Stimulated activated CD4-positive, alpha-beta T cell treated with anti-CD3 and anti-CD28 coated beads, Interleukin-1b, Interleukin-23, amount 100 ng/mL, for 4 hours (primary cell): ENCODE measurements at places on chromosomes 6 and 20.

DNA sequence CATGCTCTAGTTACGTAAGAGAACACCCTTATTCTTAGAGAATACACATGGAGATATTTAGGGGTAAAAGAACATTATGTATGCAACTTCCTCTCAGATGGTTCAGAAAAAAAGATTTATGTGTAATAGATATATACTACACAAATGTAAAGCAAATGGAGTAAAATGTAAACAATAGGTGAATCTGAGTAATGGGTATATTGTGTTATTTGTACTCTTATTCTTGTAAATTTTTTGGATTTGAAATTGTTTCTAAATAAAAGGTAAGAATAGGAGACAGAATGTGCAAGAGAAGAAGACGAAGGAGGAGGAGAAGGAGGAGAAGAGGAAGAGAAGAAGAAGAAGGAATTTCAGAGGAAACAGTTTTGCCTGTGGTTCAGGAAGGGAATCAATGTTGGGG is 22.5 kb upstream of the LCA5 start:
- DNase-seq, result no peak

DNA sequence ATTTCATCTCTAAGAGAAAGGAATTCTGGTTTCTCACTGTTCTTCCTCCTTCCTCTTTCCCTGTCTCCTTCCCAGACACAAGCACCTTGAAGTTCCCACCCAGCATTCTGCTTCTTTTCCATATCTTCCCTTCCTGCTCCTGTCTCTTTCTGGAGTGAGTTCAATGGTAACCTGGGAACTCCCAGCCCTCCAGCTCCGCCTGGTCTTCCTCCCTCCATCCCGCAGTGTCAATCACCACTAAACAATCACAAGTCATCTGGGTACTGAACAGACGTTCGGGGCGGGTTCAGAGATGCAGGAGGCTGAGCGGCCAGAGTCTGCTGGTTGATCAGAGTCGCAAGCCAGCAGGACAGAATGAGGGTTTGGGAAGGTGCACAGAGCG is 7.7 kb downstream of the TTBK1 start:
- DNase-seq, result no peak

GRCh38 chr20:56519551-56519950 is 5.0 kb upstream of the FAM209A start:
- DNase-seq, result no peak

DNA sequence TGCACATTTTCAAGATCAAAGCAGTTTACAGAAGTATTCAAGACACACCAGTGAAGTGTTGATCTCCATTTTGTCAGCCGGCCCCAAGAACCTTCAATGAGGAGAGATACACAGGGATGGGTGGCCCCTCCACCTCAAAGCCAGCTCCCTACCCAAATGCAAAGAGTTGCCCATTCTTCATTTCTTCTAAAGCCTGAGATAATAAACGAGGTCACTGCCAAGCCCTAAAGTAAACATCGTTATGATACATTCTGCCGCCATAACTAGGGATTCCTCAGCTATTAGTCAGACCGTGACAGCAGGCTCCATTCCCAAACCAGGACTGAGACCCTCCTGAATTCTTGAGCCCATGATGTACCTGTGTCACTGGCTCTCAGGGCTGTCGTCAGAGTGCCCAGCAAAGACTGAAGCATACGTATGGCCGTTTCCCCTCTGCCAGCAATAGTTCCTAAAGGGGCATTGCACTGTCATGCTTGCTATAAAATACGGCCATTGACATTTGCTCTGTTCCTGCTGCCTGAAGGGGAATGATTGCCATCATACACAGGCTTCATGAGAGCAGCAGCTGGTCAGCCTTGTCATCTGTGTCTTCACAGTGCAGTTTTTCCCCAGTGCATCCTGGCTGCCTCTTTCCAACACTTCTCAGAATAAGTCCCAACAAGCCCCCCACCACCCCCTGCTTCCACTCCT is 41.7 kb downstream of the ISM1 start:
- DNase-seq, result no peak

GRCh38 chr6:15526212-15526701 is 136.6 kb downstream of the DTNBP1 start:
- no peak for DNase-seq

GRCh38 chr20:46060301-46060881 is 29.4 kb downstream of the NCOA5 start:
- DNase-seq, result no peak

- DNase-seq, result no peak
Observed at GRCh38 chr20:33172781-33173180, 4.8 kb downstream of the BPIFA2 start.

GRCh38 chr6:126199466-126199865 is 140.4 kb upstream of the CENPW start:
- no peak for DNase-seq

DNA sequence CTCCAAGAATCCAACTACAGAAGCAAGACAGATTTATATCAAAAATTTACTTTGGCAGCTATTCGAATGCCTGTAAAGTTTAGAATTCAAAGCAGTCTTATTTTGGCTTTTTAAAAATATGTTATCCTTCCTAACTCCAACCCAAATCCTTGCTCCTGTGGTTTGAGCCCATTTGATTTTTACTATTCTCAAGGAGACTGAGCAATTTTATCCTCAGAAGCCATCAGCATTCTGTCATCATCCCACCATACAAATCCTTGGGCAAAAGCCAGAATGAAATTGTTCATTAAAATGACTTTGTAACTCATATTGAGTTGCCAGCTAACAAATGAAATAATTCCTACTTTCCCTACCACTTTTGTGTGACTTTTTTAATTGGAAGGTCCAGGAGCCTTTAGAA is 392.8 kb downstream of the ADGRB3 start:
- no peak for DNase-seq

GRCh38 chr20:49171909-49172308 is 16.2 kb downstream of the STAU1 start:
- DNase-seq, result no peak

DNA sequence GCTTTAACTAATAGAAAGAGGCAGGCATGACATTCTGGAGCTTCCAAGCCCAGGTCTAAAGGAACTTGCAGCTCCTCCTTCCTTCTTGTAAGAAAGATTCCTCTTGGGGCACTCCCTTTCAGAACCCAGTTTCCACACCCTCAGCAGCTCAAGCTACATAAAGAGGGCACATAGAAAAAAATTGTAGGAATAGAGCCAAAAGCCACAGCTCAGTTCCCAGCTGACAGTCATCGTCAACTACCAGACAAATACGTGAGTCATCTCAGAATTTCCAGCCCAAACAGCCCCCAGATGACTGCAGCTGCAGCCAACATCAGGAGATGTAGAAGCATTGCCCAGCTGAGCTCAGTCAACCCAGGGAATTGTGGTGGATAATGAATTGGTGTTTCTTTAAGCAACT is 349.8 kb upstream of the ARID1B start:
- DNase-seq, result no peak

- no peak for DNase-seq
Observed at GRCh38 chr6:157050537-157051265, 272.6 kb downstream of the TMEM242 start.

DNA sequence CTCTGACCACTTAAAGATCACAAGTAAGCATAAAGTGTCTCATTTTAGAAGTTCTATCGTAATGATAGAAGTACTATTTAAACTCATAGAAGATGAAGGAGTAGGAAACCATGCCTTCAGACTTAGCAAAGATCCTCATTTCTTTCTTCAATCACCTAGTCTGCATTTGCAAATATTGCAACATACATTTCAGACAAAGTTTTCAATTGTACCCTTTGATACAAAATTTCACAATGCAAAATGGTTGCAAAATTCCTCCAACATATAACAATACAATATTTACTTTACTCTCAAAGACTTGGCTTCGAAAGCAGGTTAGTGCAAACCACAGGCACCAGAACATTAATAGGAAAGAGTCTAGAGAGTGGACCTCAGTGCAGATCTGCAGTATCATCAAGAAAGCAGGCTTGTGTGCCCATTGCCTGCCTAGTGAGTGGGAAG is 16.1 kb upstream of the ROS1 start:
- no peak for DNase-seq

- no peak for DNase-seq
Observed at GRCh38 chr6:25064006-25064405, 128.2 kb upstream of the RIPOR2 start.

DNA sequence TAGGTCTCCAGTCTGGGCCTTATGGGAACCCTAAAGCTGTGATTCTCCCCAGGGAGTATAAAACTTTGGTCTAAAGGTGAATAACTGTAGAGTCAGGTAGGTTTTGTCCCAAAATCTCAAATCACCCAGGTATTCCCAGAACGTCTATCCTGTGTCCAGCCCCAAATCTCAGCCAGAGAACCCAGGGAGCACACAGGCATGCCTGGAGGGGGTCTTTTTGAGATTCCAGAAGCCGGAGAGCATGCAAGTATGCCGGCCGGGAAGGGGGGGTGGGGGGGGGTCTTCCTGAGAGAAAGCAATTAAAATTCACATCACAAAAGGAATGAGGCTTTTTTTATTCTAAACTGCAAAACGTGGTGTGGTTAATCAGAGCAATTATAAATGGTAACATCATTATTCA is 210.0 kb downstream of the PTPRT start:
- no peak for DNase-seq

DNA sequence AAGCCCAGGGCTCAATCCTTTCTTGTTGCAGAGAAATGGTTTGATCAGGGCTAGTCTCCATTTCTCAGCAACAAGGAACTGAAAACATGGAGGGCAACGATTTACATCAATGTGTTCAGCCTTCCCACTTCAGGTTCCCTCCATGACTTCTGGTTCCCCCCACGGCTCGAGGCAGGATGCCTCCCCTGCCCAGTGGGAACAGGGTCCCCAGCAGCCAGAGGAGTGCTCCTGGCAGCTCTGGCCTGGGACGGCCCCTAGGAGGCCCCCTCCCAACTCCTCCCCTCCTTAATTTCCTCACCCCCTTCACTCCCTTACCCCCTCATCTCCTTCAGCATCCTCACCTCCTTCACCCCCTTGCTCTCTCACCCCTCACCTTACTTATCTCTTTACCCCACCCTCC is 283.8 kb downstream of the CDC5L start:
- no peak for DNase-seq
